ENCODE measurements at places on chromosomes 7 and 10.

DNA sequence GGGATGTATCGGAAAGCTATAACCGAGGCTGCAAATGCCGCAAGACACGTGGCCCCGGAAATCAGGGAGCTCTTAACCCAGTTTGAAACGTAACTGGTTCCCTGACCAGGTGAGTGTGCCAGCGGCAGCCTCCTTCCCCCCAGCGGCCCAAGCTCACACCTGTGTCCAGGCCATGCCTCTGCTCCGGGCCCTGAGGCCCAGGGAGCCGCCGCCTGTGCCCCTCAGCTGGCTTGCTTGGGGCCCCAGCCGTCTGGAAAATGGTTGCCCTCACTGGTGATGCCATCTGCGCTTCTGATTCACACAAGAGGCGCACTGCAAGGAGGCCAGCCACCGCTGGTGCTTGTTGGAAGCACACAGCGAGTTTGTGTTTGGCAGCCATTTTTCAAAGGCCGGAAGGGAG lies 9.2 kb downstream of the PWWP2B start:
- no peaks in the 10 kb centered on the region for H3K36me3 ChIP-seq
- no peak for DNase-seq
- H3K4me1 ChIP-seq, result peaks cover 10% of the 10 kb centered on the region
- H3K27ac ChIP-seq, result no peak overlapping the region

DNA sequence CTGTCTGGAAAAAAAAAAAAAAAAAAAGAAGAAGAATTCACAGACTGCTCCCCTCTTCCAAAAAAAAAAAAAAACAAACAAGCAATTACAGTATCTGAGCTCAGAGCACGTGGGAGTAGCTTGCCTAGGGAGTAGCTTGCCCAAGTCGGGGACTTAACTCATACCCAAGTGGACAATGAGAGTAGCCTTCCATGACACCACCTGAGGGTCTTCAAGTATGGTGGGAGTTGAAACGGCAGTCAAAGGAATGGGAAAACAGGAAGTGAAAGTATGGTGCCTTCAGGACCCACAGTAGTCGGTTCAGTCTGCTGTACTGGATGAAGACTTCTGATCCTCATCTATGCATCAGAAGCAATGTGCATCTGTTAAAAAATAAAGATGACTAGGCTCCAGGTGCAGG lies 10.6 kb downstream of the VOPP1 start:
- no peak overlapping the region for H3K4me3 ChIP-seq
- no peaks in the 10 kb centered on the region for H3K27me3 ChIP-seq
- peaks cover 17% of the 10 kb centered on the region for H3K4me1 ChIP-seq
- no peaks in the 10 kb centered on the region for H3K36me3 ChIP-seq
- no peak for DNase-seq

DNA sequence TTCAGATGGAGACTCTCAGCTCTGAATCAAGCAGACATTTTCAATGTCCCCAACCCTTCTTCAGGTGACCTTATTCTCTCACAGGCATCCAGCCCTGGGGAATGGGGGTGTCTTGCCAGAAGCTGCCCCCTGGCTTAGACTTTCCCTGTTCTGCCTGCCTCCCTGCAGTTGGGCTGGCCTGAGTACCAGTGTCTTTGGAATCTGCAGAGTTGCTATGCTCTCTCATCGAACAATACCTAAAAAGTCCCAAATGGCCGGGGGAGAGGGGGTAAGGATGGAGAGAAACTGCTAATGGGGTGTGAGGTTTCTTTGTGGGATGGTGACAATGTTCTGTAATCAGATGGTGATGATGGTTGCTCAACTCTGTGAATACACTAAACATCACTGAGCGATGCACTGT lies 20.6 kb downstream of the SLC18A2 start:
- H3K4me1 ChIP-seq, result peaks cover 19% of the 10 kb centered on the region
- no peaks in the 10 kb centered on the region for H3K27me3 ChIP-seq
- no peaks in the 10 kb centered on the region for H3K36me3 ChIP-seq
- H3K27ac ChIP-seq, result no peak overlapping the region
- H3K4me3 ChIP-seq, result no peak overlapping the region

DNA sequence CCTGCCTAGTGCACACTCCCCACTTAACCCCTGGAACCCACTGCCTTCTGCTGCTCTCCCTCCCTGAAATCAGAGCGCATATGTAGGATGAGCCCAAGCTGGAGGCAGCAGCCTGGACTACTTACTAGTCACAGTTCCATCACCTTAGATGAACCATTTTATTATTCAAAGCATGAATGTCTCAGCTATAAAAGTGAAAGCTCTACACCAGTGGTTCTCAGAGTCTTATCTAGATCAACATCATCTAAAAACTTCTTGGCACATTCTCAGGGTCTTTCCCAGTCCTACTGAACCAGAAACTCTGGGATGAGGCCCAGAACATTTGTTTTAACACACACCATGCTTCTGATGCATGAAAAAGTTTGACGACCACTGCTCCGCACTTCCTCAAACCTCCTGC lies 100.3 kb upstream of the ANK3 start:
- H3K27ac ChIP-seq, result no peak overlapping the region
- peaks cover 7% of the 10 kb centered on the region for H3K4me1 ChIP-seq
- no peaks in the 10 kb centered on the region for H3K36me3 ChIP-seq
- H3K27me3 ChIP-seq, result no peaks in the 10 kb centered on the region
- no peak for DNase-seq

- no peak overlapping the region for H3K27ac ChIP-seq
- H3K4me1 ChIP-seq, result no peaks in the 10 kb centered on the region
- no peaks in the 10 kb centered on the region for H3K27me3 ChIP-seq
- H3K36me3 ChIP-seq, result no peaks in the 10 kb centered on the region
- no peak overlapping the region for H3K4me3 ChIP-seq
Observed at GRCh38 chr7:44522315-44522714, 18.8 kb downstream of the NPC1L1 start.

- no peaks in the 10 kb centered on the region for H3K36me3 ChIP-seq
- no peak overlapping the region for H3K27ac ChIP-seq
- no peak for DNase-seq
- no peak overlapping the region for H3K4me3 ChIP-seq
Observed at GRCh38 chr7:72394016-72394415, 18.1 kb downstream of the CALN1 start.

- H3K36me3 ChIP-seq, result no peaks in the 10 kb centered on the region
- H3K27ac ChIP-seq, result no peak overlapping the region
- peak overlapping the region; percentile 74 for H3K4me3 ChIP-seq
- peaks cover 17% of the 10 kb centered on the region for H3K27me3 ChIP-seq
Observed at GRCh38 chr10:119207713-119208552, 562 bp downstream of the GRK5 start.

GRCh38 chr7:32588657-32589056 lies 93.4 kb downstream of the AVL9 start:
- DNase-seq, result no peak
- H3K36me3 ChIP-seq, result no peaks in the 10 kb centered on the region
- H3K27me3 ChIP-seq, result no peaks in the 10 kb centered on the region
- H3K4me3 ChIP-seq, result no peak overlapping the region
- no peak overlapping the region for H3K27ac ChIP-seq

- no peaks in the 10 kb centered on the region for H3K4me1 ChIP-seq
- H3K4me3 ChIP-seq, result no peak overlapping the region
- no peak for DNase-seq
- no peaks in the 10 kb centered on the region for H3K27me3 ChIP-seq
- H3K27ac ChIP-seq, result no peak overlapping the region
Observed at GRCh38 chr10:106217627-106218026, 946.9 kb downstream of the SORCS1 start.

DNA sequence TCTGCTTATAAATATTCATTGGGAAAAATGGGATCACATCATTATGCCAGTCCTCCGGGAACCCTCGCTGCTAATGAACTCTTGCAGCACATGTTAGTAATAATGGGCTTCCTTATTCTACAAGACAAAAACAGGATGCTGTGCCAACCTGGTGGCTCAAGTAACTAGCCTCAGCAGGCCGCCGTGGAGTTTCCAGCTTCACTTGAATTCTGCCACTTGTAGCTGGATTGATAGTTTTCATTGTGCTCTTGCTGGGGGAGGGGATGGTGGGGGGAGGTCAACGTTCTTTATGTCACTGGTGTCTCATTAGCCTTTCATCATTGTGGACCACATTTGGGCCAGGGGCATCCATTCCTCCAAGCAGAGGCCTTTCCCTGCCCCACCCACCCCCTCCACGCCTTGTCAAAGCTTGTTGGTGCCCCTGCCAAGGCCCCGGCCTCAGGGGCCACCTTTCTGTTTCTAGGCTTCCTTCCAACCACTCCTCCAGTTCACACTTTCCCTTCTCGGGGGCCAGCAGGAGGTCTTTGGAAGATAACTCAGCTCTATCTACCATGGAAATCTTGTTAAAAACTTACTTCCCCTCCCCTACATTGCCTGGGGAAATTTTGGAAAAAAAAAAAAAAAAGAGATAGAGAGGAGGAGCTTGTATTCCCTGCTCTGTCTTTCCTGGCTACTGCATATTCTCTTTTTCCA lies 153.9 kb downstream of the BMPER start:
- H3K27me3 ChIP-seq, result no peaks in the 10 kb centered on the region
- H3K27ac ChIP-seq, result no peak overlapping the region
- peaks cover 24% of the 10 kb centered on the region for H3K4me1 ChIP-seq
- no peak overlapping the region for H3K4me3 ChIP-seq
- no peak for DNase-seq
- no peaks in the 10 kb centered on the region for H3K36me3 ChIP-seq

- no peaks in the 10 kb centered on the region for H3K4me1 ChIP-seq
- no peaks in the 10 kb centered on the region for H3K36me3 ChIP-seq
- H3K27ac ChIP-seq, result no peak overlapping the region
- H3K4me3 ChIP-seq, result no peak overlapping the region
- H3K27me3 ChIP-seq, result no peaks in the 10 kb centered on the region
Observed at GRCh38 chr10:61195211-61195610, 251.2 kb upstream of the RHOBTB1 start.

GRCh38 chr10:104780946-104781595 lies 140.0 kb downstream of the SORCS3 start:
- no peaks in the 10 kb centered on the region for H3K36me3 ChIP-seq
- no peaks in the 10 kb centered on the region for H3K27me3 ChIP-seq
- H3K4me1 ChIP-seq, result no peaks in the 10 kb centered on the region
- DNase-seq, result no peak
- no peak overlapping the region for H3K4me3 ChIP-seq
